Activated naive CD8-positive, alpha-beta T cell treated with anti-CD3 and anti-CD28 coated beads for 36 hours (primary cell): ENCODE measurements at places on chromosomes 16 and 17.
A peak's percentile ranks its signal among the peaks of the same experiment; 100 is the strongest.

GRCh38 chr17:75133001-75133400, 1.5 kb upstream of the NT5C start:
- no peak for DNase-seq

DNA sequence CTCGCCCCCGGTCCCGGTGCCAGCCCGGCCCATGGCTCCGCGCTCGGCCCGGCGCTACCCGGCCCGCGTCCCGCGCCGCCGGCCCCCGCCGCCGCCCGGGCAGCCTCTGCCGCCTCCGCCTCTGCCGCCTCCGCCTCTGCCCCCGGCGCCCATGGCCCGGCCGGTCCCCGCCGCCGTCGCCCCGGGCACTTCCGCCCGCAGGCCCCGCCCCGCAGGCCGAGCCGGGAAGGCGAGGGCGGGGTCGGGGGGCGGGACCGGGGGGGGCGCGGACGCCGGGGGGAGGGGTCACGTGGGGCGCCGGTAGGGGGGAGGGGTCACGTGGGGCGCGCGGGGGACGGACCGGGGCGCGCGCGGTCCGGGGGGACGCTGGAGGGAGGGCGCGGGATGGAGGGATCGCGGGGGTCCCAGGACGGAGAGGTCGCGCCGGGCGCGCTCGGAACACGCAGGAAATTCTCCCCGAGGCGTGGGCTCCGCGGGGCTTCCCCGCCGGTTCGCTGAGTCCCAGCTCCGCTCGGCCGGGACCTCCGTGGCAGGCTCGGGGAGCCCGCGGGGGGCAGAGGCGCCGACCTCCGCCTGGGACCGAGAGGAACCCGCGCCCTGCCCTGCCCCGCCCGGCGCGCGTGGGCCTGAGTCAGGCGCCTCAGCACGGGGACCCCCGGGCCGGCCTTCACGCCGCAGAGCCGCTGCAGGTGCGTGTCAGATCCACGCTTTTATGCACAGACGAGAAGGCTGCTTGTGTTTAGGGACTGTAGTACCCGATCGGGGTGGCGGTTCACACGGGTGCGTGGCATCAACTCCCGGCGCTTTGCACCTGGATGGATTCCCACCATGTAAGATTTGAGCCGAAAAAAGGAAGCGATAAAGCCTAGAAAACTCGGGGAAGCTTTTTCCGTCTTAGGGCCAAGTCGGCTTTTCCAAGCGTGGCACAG, at the start of gene PGAP6:
Gene PGAP6, minus strand, starts transcription at position 190 of the 929 bp plus-strand sequence. Its CDS starts 157 bp downstream, at position 33.
- peak; percentile 77 for DNase-seq

- no peak for DNase-seq
Measured at GRCh38 chr17:78129351-78130089, 965 bp upstream of the TMC6 start.

DNA sequence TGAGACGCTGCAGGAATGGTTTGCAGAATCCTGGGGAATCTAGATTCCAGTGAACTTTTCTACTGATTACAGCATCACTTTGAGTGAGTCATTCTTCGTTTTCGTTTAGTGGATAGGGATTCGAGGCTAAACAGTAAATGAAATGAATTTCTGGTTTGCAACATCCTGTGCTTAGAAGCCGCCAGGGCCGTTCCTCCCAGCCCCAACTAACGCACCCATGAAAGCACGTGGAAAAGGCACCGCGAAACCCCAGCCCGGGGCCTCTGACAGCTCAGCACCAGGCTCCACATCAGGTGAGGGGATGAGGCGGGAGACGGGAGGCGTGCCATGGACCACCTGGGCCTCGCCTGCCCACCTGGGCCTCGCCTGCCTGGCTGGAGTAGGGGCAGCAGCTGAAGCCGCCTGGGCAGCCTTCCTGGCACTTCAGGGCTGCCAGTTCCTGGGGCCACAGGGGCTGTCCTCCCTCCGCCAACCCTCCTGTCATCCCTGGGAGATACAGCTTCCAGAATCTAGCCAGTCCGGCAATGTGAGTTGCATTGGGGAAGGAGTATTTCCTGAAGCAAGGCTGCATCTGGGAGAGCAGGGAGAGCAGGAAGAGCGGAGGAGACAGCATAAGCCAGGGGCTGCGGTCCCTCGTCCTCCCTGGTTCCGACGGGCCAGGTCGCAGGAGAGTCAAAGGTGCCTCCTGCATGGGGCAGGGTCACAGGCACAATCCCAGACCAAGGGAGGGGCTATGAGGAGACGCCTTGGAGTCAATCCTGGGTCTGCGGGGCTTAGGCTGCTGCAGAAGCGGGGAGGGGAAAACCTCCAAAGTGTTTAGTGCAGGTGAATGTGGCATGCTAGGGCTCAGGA, 78.4 kb downstream of the RPH3AL start:
- DNase-seq = no peak

DNA sequence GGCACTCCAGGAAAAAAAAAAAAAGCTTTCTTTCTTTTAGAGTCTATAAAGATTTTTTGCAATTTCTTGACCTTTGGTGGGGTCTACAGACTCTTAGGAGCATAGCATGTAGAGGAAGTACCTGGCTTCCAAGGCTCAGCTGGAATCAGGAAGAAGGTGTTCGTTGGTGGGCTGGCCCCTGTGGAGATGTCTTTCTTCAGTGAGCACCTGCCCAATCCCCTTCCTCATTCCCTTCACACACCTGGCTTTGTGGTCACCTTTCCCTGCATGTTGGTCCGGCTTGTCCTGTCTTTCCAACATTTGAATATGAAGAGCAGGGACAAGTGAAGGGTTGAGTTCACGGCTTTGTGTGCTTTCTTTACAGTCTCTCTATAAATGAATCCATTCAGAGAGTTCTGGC, 352.4 kb downstream of the HAPSTR1 start:
- no peak for DNase-seq

GRCh38 chr16:87601401-87601981, 817 bp upstream of the JPH3 start:
- DNase-seq = no peak
